NCI-H1105 treated with DMSO at 0.1 percent for 48 hours (cell line): ENCODE measurements at places on chromosomes 2 and 18.

DNA sequence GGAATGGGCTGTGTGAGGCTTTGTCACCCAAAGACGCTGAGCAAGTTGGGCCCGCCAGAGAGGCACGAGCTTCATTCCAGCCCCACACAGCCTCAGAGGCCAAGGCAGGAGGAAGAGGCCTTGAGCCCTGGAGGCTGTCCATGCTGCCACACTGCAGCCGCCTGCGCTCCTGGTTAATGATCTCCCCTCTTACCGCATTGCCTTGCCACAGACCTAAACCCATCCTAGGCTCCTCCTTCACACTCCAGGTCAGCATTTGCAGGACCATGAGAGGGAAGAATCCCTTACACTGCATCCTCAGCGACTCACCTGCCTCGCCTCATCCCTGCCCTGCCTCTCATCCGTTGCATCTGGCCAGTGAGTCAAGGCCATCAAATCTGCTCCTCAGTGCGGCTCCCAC, 24.6 kb downstream of the KIF3C start:
- no peak for DNase-seq

DNA sequence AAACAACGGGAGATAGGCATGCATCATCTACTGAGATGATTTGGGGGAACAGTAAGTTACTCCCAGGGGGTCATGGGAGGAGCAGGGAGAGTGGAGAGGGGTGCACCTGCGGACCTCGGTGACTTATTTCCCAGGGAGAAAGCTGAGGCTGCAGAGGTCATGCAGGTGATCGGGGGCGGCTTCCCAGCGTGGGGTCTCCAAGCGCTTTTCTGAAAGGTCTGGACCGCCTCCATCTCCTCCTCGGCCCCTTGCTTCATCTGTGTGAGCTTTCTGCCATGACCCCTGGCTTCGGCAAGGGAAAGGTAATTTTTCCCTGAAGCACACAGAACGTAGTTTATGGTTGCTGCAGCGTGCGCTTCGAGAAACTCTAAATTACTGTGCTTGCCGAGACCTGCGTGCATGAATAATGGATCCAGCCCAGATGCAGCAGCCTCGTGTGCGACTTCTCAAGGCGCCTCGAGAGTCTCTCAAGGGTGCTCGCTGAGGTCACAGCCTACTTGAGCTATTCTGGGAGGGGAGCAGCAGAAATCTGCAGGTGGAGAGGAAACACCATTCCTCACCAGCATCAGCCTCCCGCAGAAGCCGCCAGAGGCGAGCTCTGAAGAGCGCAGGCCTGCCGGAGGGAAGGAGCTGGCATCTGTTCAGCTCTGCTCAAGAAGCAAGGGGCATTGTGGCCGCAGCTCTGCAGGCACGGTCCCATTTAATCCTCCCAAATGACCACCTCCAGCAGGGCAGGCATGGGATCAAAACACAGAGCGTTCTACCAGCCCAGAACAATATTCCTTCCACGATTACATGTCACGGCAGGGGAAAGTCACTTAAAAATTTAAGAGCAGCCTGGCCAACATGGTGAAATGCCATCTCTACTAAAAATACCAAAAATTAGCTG, 308.4 kb upstream of the MYT1L start:
- no peak for DNase-seq

DNA sequence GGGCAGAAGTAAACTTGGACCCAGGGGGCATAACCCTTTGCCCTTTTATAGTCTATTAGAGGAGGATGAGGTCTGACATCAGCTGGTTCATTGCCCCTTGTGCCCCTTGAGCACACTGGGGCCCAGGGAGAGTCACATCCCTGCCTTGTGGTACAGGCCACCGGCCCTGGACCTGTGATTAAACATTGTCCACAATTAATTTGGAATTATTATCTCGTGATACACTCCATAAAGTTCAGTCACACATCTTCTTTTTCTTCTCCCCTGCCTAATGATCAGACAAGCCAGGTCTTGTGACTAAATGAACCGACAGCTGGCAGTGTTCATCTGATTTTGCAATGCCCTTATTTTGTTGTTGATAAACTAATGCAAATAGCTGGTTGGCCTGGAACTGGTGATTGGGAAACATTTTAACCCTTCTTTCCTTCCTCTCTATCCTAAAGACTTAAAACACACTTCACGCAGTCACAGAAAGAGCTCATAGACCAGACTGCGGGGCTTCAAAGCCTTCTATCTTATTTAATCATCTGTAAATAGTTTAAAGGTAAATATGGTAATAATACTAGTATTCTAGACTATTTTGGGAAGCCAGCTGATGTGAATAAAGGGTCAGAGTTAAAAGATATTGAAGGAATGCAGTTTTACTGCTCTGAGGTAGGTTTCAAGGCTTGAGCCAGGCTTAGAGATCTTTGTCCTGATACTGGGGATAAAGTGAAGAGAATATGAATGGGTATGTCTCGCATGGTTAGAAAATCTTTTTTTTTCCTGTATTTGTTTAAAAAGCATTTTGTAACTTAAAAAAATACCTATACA, 13.4 kb downstream of the IL1R1 start:
- peak; percentile 35 for DNase-seq

DNA sequence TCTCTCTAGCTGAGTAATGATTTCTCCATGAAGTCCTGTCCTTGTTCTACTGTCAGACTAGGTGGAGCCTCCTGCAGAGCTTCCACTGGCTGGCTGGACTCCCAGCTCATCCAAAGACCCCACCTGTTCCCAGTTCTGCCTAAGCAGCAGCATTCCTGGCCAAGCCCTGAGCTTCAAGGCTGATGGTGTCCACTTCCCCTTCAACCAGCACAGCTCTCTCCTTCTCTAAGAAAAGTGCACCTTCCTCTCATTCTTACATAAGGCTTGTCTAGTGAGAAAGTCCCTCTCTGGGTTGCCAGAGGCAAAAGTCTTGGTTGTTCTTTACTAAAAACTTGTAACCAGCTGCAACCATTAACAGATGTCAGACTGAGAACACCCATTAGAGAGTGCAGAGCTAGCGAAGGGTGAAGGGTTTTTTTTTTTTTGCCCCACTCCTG, 58.9 kb downstream of the CXCR4 start:
- DNase-seq, result no peak

DNA sequence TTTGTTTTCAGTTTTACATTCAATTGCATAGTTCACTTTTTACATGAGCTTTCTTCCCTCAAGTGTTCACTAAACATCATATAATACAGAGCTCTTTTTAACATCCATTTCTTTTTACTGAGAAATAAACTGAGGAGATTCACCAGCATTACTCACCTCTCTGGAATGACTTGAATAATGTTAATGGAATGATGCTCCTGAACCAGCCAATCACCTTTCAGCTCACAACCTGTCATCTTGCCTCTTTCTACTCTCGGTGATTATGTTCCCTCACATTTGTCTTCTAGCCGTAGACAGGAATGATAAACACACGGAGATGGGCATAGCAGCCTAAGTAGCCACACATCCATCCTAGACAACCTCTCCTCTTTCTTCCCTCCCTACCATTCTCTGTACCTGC, 301.7 kb downstream of the PAX3 start:
- no peak for DNase-seq

DNA sequence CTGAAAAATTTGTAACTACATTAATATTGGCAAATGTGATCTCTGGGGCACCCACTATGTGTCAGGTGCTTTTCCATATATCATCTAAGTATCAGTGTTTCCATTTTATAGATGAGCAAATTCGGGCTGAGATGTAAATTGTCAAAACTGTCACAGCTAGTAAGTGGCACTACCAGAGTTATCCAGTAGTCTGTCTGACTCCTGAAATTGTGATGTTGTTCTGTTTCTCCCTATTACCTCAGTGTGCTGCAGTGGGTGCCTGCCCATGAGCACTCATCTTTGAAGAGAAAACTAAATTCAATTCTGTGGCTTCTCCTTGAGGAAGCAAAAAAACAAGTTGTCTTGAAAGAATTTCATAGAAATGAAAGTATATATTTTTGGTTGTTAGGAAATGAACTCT, 467.4 kb upstream of the FANCL start:
- DNase-seq, result no peak

DNA sequence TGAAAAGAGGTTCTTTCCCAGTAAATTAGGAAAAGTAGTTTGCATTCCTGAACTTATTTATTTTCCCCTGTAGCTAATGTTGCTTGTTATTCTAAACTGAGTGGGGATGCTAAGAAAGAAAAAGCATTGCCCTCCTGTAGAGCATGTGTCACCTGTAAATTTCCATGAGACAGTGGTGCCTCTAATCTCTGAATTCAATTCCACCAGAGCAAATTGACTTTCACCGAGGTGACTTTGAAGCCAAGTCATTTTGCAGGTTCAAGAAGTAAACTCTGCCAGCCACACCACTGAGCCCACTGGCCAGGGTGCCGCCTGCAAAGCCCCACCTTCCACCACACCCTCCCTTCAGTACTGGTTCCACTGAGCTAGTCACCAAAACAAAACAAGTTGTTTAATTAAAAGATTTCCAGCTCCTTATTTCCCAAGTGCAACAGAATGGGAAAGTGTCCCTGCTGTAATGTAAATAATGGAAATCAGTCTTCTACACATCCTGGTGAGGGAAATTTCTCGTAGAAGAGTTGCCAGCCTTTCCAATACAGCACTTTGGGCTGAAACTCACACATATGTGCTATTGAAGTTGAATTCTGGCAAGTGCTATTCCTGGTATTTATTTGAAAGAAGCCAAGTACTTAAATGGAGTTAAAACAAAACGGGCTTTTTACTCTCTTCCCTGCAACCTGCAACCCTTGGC, 254.8 kb downstream of the RNF152 start:
- DNase-seq, result no peak

DNA sequence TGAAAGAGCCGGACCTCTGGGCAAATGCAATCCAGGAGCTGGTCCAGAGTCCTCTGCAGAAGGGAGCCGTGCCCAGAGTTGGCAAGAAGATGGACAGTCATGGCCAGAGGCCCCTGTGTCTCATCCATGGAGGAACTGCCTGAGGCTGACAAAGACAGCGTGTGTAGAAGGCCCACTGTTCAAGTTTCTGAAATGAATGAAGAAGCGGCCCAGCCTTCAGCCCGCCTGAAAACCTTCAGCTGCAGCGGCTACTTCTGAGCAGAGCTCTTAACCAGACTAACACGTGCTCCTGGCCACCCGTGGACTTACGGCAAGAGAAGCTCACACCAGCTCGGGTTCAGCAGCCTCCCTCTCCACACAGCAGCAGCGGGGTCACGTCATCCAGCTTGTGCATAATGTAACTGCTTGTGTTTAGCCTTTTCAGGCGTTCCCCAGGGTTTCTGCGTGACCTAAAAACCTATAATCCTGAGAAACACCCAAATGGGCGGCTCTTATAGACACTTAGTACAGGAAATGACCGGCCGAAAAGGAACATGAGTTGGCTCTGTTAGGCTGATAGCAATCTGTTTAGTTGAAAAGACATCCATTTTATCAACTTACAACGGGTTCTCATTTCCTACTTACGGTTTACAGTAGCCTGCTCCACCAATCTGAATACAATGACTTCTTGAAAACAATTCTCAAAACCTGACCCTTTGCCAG, at the start of gene FAM124B:
TSS of gene FAM124B (minus strand) at position 467 of the 702 bp plus-strand sequence. CDS start at position 128, 339 bp downstream.
- no peak for DNase-seq
